ENCODE measurements at places on chromosomes 2 and 18.

DNA sequence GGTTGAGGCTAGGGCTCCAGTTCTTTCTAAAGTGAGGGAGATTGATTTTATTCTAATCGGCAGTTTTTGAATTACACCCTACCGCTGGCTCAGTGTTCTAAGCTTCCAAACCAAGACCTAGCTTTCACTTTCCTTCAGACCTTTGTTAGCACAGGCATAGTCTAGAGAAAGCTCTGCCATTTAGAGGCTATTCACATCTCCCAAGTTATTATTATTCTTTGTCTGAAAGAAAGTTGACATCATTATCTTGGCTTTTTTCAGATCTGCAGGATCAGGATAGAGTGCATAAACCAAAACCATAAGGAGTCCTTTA, 276.8 kb downstream of the ASXL3 start:
- no peak for DNase-seq

DNA sequence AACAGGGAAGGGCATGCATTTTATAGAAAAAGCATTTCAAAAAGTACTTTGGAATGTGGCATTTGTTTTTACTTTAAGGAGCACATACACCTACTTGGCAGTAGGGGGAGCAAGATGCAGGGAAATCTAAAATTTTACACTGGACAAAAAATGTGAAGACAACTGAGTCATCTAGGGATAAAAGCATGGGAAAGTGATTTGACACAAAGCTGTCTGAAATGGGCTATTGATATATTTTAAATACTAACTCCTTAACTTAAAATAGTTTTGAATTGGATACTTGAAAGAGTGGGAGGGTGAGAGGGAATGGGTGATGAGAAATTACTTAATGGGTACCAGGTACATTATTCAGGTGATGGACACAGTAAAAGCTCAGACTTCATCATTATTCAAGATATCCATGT, 15.8 kb downstream of the TMEM200C start:
- DNase-seq, result no peak

DNA sequence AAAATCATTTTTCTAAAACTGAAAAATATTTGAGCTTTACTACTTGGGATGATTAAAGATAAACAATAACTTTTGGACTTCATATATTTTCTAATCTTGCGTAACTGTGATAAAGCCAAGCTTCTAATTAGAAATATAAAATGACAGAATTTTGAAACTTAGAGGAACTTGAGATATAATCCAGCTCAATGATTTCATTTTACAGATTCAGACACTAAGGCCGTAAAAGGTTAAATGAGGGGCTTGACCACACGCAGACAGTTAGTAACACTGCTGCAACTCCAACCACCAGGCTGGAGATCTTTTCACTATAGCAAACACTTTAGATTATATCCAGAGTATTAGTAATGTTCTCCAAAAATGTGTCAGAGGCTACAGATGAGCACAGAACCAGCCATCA, 445.5 kb downstream of the ZEB2 start:
- no peak for DNase-seq

DNA sequence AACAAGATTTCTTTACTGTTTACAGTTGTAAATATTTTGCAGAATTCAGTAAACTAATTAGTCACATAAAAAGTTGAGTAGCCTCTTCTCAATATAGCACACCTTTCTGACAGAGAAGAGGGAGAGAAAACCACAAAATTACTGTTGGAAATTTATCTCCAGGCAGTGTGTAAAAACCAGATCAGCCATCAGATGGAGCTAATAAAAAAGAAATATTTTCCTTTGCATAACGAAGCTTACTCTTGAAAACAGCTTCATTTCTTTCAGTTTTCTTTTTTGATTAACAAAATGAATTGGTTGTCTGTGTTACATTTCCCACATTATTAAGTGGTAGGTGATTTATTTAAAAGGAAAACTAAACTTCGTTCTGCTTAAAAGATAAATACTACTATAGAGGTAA, 259.3 kb upstream of the KCNJ3 start:
- no peak for DNase-seq

DNA sequence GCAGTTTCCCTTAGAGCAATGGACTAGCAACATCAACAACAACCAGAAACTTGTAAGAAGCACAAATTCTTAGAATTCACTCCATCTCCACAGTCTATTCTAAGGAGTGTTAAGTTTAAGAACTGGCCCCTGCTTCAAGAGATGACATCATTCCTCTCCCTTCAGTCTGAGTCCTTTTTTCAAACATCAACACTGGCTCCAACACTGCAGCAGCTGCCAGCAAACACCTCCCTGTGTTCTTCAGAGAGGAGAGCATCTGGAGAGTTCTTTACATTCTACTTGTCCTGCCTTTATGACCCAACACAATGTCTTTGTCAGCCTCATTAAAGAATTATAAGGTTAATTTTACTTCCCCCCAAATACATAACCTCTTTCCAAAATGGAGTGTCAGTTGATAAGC, 122.3 kb downstream of the HNMT start:
- no peak for DNase-seq

DNA sequence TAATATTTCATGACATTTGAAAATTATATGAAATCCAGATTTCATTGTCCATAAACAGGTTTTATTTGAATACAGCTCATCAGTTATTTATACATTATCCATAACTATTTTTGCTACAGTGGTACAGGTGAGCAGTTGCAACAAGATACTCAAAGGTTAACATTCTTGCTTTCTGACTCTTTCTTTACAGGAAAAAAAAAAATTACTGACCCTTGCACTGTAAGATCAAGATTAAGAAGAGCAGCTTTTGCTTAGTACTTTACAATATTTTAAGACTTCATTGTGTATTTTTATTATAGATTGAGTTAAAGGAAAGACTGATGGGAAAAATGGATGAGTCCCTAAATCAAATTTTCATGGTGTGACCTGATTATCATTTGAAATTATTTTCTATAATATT, 11.2 kb downstream of the ETAA1 start:
- no peak for DNase-seq

GRCh38 chr2:45007961-45008295, 1.3 kb downstream of the SIX2 start:
- no peak for DNase-seq

- DNase-seq, result no peak
Measured at GRCh38 chr2:231707625-231707926, 749 bp upstream of the PTMA start.

GRCh38 chr2:51734115-51734514, 702.2 kb upstream of the NRXN1 start:
- no peak for DNase-seq

- DNase-seq, result no peak
Measured at GRCh38 chr2:47065771-47066380, 89.2 kb downstream of the STPG4 start.
